AG04450 (cell line): ENCODE measurements at places on chromosomes 4 and X.

DNA sequence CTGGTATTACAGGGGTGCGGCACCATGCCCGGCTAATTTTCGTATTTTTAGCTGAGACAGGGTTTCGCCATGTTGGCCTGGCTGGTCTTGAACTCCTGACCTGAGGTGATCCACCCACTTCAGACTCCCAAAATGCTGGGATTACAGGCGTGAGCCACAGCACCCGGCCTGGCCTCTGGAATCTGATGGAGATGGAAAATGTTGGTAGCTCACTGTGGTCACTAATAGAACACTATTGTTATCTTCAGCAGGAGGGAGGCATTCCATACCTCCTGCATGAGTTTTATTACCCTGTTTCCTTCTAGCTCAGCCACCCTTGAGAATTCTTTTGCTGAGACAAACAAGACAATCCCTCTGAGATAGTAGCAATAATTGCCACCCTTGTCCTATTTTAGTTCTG, 105.0 kb downstream of the SHROOM3 start:
- no peak for DNase-seq

DNA sequence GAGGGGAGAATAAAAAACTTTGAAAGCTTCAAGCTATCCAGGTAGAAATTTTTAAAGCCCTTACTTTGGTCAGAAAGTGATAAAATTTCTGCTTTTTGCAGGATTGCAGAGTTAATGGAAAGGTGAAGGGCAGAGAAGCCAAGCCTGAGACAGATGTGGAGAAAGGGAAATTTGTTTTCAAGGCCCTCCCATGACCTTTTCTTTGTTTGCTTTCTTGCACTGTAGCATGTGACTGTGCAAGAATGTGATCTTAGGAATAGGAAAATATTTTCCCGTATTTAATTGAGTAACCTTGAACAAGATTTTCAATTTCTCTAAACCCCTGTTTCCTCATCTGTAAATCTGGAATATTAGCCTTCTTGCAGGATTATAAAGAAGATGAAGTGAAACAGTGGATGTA, 307.2 kb downstream of the PPARGC1A start:
- DNase-seq, result no peak

- DNase-seq, result no peak
These were observed 89.7 kb upstream of the TFDP3 start for GRCh38 chrX:133307637-133308498.

DNA sequence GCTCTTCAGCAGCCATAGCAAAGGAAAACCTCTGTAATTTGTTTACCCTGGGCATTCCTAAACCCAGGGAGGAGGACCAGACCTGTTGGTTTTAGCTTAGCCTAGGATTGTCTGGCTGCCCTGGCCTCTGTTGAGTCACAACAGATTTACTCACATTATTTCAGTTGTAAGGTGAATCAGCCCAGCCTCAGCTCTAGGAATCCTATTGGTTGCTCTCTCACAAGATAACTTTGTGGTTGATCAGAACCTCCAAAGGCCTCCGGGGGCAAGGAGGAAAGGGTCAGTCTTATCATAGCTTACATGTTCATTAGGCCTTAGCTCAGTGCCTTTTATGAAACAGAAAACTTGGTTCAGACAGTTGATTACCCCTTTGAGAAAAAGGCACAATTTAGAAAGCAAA, 41.0 kb downstream of the PDK3 start:
- no peak for DNase-seq

GRCh38 chrX:132470831-132471230, 18.0 kb downstream of the MBNL3 start:
- DNase-seq, result no peak

- DNase-seq, result no peak
These were observed 96.5 kb upstream of the DUSP21 start for GRCh38 chrX:44747317-44747716.

GRCh38 chr4:158155656-158156356, 17.0 kb downstream of the GASK1B start:
- DNase-seq, result no peak

- DNase-seq, result no peak
These were observed 2.7 kb downstream of the EFNB1 start for GRCh38 chrX:68831405-68832100.

DNA sequence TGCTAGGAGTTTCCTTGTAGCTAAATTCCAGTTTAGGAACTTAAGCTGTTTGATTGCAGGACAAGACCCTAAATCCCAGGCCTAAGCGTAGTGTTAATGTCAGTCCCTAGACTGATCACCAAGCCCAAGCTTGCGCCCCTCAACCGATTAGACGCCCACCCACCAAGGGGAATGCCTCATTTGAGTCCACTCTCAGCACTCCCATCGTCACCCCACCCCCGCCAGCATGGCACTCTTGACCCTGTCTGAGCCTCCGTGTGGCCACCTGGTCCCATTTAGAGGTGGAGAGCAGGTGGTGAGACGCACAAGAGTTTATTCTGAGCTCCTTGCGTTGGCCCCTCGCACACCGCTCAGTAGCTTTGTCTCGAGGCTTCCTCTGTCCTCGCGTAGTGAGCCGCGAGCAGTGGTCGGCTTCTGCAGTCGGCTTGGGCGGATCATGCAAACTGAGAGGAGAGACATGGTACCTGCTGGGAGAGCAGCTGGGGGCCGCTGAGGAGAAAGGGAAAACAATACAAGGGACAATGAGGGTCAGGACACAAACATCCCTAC, 48.5 kb upstream of the ZNF157 start:
- DNase-seq, result no peak

GRCh38 chr4:41258783-41259182, 2.1 kb downstream of the UCHL1 start:
- peak; percentile 53 for DNase-seq

- no peak for DNase-seq
These were observed 9.5 kb downstream of the P2RY8 start for GRCh38 chrX:1527457-1527856.

DNA sequence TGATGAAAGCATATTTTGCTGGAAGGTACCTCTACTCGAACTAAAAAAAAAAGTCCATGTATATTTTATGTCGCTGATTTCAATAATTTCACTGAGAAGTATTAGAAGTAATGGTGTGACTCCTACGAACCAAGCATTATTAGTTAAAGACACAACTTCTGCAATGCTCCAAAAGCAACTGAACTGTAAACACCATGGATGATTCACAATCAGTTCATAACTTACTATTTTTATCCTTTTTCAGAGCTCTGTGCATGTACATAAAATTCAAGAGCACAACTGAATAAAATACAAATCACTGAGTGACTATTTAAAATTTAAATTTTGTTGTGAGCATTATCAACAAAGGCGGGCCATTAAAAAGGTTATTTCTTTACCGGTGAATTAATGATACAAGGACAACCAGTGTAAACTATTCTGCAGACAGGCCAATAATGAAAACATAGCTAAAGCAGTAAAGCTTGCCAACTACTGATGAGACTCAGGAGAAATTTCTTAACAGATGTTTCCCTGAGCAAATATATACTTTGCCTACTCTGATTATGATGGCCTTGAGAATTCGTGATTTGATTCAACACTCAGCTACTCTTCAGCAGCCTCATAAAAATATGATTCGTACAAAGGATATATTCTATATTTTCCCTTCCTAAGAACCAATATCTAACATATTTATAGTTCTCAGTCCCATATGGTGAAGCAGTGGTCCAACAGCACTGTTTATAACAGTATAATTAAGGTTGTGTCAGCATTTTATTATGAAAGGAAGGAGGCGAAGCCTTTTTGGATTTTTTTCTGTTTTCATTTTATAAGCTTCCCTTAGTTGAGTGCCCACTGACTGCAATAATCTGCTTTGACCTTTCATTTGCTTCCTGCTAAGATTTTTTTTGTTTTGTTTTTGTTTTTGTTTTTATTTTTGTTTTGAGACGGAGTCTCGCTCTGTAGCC, 62.8 kb upstream of the NEIL3 start:
- DNase-seq, result no peak

GRCh38 chr4:13322681-13323101, 161.4 kb downstream of the RAB28 start:
- DNase-seq, result peak; percentile 36

DNA sequence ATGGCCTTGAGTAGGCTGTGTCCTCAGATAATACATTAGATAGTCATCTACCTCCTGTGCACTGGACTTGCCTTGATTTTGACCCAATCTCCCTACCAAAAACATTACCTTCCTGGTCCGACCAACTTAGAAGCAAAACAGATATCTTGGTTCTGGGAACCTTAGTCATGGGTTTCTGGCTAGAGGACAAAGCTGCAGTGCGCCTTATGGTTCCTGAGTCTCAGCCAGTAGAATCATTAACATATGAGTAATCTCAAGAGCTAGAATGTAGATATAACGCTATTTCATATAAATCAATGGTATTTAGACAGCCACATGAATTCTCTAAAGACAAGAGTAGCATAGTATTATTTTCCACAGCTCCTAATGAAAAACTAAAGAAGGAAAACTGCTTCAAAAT, 83.1 kb downstream of the GRIA3 start:
- DNase-seq, result no peak

- DNase-seq, result peak; percentile 46
These were observed 173.0 kb downstream of the COX18 start for GRCh38 chr4:72896515-72896914.

DNA sequence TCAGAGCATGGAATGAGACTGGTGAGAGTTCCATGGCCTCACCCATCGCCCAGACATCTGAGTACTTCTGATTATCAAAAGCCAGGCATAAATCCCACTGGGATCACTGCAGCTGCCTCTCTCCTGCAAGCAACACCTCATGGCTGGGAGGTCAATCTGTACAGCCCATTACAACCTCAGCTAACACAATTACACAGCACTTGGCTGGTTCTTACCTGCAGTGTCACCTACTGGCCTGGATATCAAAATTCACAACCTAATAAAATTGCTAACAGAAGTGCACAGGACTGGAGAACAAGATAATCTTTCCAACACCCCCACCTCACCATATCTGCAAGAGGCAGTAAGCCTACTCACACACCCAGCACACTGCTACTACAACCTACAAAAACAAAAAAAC, 341.7 kb upstream of the NDST3 start:
- no peak for DNase-seq

GRCh38 chr4:107376293-107376692, 340.2 kb upstream of the DKK2 start:
- DNase-seq, result no peak

DNA sequence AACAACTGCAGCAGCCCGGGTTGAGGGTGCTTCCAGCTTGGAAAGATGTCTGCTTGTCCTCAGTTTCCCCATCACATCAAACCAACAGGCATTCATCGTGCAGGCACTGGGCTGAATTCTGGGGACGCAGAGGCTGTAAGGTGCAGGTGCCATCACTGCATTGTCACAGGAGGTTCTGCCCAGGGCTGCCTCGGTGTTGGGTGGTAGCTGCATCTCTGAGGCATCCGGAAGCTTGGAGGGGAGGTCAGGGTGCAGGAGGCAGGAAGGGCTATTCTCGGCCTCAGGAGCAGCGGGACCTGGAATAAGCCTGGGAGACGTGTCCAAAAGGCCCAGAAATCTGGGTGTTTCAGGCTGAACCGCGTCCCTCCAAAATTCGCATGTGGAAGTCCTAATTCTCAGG, 134.6 kb downstream of the HMX1 start:
- no peak for DNase-seq

DNA sequence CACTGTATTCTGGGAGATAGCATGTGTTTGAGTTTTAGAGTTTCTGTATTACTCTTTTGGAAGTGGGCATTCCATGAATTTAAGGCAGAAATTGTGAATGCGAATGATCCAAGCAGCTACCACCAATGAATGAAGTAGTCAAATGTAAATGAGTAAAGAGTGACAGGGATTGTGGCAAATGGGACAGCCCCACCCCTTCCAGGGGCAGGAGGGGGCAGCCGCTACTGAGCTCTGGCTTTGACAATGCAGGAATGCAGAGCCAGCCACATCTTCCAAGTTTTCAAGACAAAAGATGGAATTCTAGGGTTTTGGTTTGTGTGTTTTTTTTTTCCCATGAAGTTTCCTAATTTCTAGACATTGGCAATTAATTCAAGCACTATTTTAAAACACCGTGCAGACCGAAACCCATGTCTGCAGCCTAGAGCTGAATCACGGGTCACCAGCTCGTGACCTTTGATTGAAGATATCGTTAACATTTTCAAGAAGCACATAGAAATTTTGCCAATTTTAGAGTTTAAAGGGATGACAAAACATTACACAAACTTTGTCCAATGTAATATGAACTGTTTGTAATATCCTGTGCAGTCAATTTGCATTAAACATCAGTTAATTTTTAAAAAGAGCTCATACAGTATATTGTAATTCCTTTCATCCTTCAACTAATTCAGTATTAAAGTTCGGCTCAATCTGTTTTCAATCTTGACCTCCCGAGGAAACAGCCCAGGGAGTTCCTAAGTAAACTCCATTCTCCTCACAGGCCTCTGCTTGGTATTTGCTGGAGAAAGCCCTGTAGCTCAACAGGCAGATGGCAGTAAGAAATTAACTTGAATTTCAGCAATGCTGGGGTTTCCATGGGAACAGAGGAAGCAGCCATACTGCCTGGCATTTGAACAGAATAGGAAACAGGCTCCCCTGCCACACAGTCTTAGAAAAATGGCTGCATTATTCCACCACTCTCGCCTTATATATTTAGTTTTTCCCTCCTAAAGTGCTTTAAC, 83.4 kb downstream of the UCHL1 start:
- DNase-seq, result no peak

- no peak for DNase-seq
These were observed 296.4 kb downstream of the GPAT3 start for GRCh38 chr4:83832110-83832825.

- DNase-seq, result peak; percentile 70
These were observed 24.4 kb upstream of the PDE5A start for GRCh38 chr4:119652998-119653397.

- DNase-seq, result no peak
These were observed 31.2 kb downstream of the WDR1 start for GRCh38 chr4:10085386-10085785.

GRCh38 chrX:1754077-1754476, 139.2 kb downstream of the ASMT start:
- DNase-seq, result no peak

- DNase-seq, result no peak
These were observed 77.1 kb downstream of the SORBS2 start for GRCh38 chr4:185734930-185735329.

GRCh38 chr4:145937971-145938611, 532 bp downstream of the ZNF827 start:
- no peak for DNase-seq

GRCh38 chr4:82898322-82899243, 2.0 kb upstream of the THAP9 start:
- DNase-seq, result peak; percentile 63

DNA sequence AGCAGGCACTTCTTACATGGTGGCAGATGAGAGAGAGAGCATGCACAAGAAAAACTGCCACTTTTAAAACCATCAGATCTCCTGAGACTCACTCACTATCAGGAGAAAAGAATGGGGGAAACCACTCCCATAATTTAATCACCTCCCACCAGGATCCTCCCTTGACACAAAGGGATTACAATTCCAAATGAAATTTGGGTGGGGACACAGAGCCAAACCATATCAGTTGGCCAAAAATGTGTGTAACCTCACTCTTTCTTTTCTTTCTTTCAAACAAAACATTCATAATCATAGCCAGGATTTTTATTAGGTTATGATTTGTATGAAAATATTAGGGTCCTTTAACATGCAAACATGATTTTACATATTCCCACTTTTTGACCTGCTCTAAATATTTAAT, 222.1 kb downstream of the PCDH18 start:
- no peak for DNase-seq

- no peak for DNase-seq
These were observed 142.8 kb downstream of the MGST2 start for GRCh38 chr4:139808381-139808807.
